Skeletal muscle cell (primary cell): ENCODE measurements at places on chromosomes 4 and X.

DNA sequence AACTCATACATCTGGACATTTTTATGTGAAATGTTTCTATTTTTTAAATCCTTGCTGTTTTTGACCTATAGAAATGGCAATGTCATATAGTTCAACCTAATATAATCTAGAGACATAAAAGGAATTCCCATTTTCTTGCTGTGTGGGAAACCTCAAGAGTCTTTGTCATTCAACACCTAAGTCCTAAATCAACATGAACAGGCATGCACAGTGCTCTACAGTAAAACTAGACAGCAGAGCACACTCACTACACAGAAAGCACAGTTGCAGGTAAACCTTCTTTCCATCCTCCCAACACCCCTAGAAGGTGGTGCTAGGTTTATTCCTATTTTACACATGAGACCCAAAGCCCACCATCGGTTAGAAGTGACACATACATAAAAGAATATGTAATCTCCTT is 79.1 kb upstream of the C1QTNF7 start:
- no peak for DNase-seq

DNA sequence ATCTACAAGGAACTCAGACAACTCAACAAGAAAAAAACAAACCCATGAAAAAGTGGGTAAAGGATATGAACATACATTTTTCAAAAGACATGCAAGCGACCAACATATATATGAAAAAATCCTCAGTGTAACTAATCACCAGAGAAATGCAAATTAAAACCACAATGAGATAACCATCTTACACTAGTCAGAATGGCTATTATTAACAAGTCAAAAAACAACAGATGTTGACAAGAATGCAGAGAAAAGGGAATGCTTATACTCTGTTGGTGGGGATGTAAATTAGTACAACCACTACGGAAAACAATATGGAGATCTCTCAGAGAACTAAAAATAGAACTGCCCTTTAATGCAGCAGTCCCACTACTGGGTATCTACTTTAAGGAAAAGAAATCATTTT is 12.1 kb downstream of the NIPAL1 start:
- no peak for DNase-seq

GRCh38 chr4:26290321-26290720 is 30.5 kb upstream of the RBPJ start:
- DNase-seq: no peak

GRCh38 chrX:96433409-96434077 is 251.1 kb upstream of the DIAPH2 start:
- no peak for DNase-seq

DNA sequence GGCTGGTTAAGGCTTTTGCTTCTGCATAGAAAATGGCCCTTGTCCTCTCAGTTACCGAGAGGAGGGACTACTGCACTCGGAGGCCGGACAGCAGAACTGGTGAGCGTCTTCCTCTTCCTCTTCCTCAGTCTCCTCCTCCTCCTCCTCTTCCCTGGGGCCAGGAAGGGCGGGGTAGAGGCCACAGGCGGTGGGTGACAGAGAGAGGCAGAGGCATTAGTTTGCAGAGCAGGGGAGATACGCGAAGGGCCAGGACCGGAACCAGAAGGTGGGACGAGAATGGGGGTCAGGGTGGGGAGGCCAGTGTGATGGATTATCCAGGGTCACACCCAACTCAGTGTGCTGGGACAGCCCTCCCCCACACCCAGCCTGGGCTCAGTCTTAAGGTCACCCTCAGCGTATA is 14.5 kb downstream of the IQSEC2 start:
- DNase-seq: no peak

DNA sequence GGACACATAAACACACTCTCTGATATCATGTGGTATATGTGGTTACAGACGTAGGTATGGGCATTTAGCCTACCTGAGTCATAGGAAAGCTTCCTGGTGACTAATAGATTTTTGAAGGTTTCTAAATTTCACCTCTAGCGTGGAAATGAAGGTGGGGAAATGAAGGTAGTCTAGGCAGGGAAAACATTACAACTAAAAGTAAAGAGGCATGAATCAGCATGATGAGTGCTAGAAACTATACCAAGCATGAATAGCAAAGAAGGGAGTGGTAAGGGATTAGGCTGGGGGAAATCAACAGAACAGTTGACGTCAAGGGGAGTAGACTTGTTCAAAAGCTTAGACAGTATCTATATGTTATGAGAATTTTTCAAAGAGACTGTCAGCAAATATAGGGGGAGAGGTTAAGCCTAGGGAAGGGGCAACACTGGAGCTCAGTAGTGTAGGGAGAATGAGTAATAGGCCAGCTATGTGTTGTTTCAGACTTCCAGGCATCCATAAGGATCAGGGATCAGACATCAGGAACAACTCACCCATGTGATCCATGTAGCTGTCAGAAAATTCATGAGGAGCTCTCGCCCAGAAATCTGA is 279.3 kb upstream of the DIPK2B start:
- peak; percentile 84 for DNase-seq

- peak; percentile 29 for DNase-seq
These were observed 545.3 kb upstream of the GRID2 start for GRCh38 chr4:91758487-91758886.

DNA sequence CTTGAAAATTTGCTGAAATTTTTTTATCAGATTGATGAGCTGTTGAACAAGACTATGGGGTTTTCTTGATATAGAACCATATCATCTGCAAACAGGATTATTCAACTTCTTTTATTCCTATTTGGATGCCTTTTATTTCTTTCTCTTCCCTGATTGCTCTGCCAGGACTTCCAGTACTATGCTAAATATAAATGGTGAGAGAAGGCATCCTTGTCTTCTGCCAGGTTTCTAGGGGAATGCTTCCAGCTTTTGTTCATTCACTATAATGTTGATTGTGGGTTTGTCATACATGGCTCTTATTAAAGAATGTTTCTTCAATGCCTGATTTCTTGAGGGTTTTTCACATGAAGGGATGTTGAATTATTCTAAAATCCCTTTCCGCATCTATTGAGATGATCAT is 1139.5 kb downstream of the FAM133A start:
- no peak for DNase-seq

GRCh38 chr4:53659737-53660136 is 68.5 kb upstream of the LNX1 start:
- no peak for DNase-seq

GRCh38 chrX:74534569-74535038 is 79.8 kb downstream of the RLIM start:
- no peak for DNase-seq

DNA sequence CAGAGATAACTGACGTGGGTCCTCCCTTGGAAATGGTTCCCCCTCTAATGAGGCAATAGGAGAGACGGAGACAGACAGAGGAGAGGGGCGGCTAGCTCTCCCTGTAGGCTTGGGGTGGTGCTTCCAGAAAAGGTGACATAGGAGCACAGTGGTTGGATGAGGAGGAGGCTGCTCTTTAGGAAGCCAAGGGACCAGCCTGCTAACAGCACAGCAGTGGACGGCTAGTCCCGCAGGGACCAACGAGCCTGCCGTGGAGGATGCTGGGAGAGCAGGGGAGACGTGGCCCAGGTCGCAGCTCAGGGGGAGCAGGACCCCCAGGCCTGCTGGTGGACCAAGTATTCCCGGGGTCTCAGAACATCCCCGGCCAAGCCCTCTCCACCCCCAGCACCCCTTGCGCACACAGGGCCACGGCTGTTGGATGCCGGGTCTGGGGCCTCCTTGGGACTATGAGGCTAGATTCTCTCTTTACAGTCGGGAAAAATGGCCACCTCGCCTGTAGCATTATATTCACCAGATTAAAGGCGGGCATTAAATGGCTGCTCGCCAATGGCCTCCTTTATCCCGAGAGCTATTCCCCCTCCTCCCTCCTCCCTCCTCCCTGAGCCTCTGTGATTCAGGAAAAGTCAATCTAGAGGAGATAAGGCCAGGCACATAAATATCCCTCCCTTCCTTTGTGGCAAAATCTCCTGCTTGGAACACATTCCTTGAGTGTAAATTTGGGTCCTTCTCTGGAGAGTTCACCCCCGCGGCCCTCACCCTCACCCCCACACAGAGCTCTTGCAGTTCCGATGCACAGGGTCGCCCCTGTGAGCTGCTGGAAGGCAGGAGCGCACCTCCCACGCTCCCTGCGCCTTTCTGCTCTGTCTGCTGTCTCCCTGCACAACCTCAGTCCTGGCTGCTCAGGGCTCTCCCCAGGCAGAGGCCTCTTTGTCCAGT is 30.5 kb upstream of the NSG1 start:
- no peak for DNase-seq

GRCh38 chr4:14857475-14857874 is 144.8 kb upstream of the CPEB2 start:
- DNase-seq: no peak

DNA sequence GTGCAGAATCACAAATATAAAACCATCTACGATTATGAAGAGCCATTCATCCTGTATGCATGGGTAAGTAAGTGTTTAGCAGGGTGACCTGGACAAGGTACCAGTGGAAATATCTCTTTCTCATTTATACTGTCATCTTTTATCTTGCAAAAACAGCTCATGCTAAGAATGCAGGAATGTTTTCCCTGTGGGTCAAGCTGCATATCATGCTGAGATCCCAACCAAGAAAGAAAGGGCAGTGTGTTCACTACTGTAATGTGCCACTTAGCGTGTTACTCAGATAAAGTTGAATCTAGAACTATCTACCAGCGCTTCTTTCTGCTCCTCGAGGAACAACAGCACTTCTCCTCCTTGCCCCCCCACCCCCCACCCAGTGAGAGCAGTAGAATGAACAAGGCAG is 212.7 kb upstream of the TBL1X start:
- DNase-seq: no peak

GRCh38 chr4:8540991-8541390 is 39.2 kb upstream of the GPR78 start:
- no peak for DNase-seq

- peak; percentile 47 for DNase-seq
These were observed 33.7 kb downstream of the AMMECR1 start for GRCh38 chrX:110284159-110284558.

GRCh38 chr4:99648321-99648720 is 9.3 kb downstream of the C4orf54 start:
- DNase-seq: no peak

DNA sequence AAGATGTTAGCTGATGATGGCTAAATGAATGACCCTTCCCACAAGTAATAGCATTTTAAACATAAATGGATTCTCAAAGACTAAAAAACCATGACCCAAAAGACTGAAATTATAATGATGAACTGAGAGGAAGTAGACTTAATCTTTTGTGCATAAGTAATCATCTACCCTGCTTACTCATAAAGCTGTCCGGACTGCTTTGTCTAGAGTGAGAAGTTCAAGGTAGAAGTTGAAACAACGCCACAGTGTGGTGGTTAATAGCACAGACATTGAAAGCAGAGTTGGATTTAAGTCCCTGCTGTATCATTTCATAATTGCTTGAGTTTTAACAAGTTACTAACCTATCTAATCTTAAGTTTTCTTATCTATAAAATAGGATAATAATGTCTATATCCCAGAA is 346.6 kb downstream of the CENPC start:
- DNase-seq: no peak

DNA sequence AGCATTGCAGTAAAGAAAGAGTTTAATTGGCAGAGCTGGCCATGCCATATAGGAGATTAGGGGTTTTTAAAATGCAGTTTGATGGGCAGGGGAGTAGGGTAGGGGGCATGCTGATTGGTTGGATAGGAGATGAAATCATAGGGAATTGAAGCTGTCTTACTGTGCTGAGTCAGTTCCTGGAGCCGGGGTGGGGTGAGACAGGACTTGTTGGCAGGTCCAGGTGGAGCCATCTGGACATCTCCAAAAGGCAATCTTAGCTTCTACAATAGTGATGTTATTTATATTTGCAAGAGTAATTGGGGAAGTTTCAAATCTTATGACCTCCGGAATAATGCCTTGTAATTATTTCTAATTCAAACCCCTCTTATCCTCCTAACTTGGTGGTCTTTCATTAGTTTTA is 32.4 kb upstream of the PGM2 start:
- DNase-seq: no peak

GRCh38 chrX:3442691-3443090 is 96.2 kb upstream of the MXRA5 start:
- no peak for DNase-seq

DNA sequence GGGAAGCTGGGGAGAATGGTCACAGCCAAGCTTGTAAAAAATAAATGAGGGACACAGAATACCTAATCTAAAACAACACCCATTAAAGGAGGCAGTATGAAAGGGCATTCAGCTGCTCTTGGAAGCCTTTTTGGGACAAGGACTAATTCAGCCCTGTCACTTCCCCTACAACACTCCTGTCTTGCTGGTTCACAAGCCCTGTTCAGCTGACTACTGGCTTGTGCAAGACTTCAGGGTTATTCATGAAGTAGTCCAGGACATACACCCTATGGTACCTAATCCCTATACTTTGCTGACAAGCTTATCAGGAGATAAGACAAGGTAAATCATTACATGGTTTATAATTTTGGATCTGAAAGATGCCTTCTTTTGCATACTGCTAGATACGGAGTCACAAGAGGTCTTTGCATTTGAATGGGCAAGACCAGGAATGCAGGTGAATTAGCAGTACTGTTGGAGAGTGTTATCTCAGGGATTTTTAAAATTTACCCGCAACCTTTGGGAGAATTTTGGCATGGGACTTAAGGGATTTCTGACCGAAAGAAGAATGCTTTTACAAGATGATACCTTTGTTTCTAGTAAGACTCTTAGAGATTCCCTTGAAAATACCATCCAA is 103.2 kb upstream of the LANCL3 start:
- DNase-seq: no peak

- no peak for DNase-seq
These were observed 183.4 kb downstream of the SPRY1 start for GRCh38 chr4:123579961-123580360.

GRCh38 chr4:99668472-99668871 is 10.8 kb upstream of the C4orf54 start:
- no peak for DNase-seq

GRCh38 chr4:183563874-183564273 is 59.0 kb downstream of the ING2 start:
- no peak for DNase-seq

GRCh38 chr4:10706236-10706635 is 21.7 kb upstream of the CLNK start:
- DNase-seq: no peak

- DNase-seq: no peak
These were observed 650.0 kb upstream of the HTR2C start for GRCh38 chrX:113933931-113934330.

DNA sequence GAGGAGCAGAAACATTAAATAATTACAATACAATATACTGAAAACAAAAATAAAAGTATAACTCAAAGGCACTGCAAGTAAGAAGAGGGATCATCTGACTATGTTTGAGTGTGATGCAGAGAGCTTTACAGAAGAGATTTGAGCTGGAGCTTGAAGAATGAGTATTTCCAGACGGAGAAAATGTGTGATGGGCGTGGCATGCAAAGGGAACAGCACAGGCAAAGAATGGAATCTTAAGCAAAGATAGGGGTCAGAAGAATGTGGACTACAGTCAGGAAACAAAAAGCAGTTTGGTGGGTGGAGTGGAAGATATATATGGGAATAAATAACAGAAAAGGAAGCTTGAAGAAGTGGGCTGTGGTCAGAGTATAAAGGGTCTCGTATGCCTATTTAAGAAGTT is 45.5 kb downstream of the OPHN1 start:
- DNase-seq: no peak

- DNase-seq: no peak
These were observed 43.0 kb upstream of the PDLIM3 start for GRCh38 chr4:185578284-185578683.
